ENCODE measurements at places on chromosomes 1 and 21.

GRCh38 chr1:30977105-30977504 lies 68.5 kb upstream of the SDC3 start:
- no peak for DNase-seq

DNA sequence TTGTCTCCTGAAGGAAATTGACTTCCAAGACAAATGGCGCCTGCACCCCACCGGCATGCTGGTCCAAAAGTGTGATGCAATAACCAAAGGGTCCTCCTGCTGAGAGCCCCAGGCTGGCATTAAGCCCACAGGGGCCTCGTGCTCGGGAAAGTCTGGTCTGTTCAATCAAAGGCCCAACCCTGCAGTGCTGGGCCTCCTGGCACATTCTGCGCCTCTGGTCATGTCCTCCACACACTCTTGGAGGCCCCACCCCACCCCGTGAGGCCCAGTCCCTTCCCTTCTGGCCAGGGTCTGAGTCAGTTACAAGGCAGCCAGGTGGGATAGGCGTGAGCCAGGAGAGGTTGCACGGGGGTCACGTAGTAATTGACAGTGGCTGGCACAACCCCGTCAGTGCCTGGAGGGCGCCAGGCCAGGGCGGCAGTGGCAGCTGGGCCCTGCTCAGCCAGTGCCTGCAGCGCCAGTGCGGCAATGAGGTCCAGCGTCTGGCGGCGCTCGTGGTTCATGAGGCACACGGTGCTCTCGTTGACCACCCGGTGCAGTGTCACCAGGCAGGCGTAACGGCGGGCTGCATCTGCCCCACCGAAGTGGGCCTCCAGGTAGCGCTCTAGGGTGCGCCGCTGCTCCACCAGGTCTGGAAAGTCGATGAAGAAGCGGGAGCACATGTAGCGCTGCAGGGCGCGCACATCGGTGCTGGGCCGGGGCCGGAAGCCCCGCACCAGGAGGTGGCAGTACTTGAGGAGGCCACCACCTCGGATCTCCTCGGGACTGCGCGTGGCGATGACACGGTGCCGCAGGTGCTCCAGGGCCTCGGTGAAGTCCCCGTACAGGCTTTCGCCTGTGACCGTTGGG lies 6.8 kb downstream of the TENT5B start:
- no peak for DNase-seq

DNA sequence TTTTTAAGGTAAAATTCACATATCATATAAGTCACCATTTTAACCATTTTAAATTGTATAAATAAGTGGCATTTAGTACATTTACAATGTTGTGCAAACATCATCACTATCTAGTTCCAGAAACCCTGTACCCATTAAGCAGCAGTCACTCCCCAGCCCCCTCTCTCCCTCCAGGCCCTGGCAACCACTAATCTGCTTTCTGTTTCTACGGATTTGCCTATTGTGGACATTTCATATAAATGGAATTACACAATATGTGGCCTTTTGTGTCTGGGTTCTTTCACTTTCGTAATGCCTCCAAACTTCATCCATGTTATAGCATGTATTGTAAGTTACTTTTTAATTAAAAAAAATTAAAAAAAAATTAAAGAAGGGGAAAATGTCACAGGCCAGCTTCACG lies 58.0 kb upstream of the RAB3GAP2 start:
- no peak for DNase-seq

GRCh38 chr1:118984086-118984721 lies 3.9 kb downstream of the TBX15 start:
- DNase-seq = no peak

All from T-cell (primary cell).